ENCODE measurements at places on chromosomes 4 and X.
A peak's percentile ranks its signal among the peaks of the same experiment; 100 is the strongest.

GRCh38 chr4:66091786-66092185 lies 421.5 kb upstream of the EPHA5 start:
- DNase-seq: no peak

GRCh38 chrX:142251680-142252079 lies 46.6 kb upstream of the MAGEC2 start:
- no peak for DNase-seq

- DNase-seq: no peak
Observed at GRCh38 chrX:15384304-15384703, at the start of gene VEGFD. TSS of gene VEGFD (minus strand) at chrX:15384413. CDS start at chrX:15383946, 467 bp downstream.

DNA sequence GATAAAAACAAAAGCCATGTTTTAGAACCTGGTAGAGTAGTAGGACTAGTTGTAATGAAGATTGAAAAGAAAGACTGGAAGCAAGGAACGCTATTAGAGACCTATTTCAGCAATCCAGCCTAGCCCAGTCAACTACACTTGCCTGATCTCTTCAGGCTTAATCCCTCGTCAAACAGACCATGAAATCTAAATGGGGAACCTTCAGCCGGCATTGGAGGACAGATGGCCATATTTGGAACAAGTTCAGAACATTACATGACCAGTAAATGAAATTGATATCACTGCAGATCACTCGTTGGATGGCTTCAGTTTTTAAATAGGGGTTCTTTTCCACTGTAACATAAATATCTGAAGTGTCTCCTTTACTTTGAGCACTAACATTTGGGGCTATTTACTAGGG lies 84.8 kb upstream of the WDR44 start:
- no peak for DNase-seq

GRCh38 chr4:118981171-118981838 lies 92.7 kb downstream of the SYNPO2 start:
- no peak for DNase-seq

GRCh38 chr4:1557221-1557597 lies 126.9 kb downstream of the FAM53A start:
- DNase-seq: no peak

DNA sequence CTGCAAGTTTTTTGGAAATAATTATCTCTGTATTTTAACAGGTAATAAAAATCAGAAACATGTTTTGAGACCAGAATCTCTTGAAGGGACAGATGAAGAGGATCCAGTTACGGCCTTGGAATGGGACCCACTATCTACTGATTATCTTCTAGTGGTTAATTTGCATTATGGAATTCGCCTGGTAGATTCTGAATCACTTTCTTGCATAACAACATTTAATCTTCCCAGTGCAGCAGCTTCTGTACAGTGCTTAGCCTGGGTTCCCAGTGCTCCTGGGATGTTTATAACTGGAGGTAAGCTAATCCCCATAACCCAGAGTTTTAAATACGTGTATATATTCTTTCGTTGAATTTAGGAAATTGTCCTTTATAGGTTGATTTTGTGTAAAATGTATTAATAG lies 59.4 kb downstream of the WDR17 start:
- no peak for DNase-seq

DNA sequence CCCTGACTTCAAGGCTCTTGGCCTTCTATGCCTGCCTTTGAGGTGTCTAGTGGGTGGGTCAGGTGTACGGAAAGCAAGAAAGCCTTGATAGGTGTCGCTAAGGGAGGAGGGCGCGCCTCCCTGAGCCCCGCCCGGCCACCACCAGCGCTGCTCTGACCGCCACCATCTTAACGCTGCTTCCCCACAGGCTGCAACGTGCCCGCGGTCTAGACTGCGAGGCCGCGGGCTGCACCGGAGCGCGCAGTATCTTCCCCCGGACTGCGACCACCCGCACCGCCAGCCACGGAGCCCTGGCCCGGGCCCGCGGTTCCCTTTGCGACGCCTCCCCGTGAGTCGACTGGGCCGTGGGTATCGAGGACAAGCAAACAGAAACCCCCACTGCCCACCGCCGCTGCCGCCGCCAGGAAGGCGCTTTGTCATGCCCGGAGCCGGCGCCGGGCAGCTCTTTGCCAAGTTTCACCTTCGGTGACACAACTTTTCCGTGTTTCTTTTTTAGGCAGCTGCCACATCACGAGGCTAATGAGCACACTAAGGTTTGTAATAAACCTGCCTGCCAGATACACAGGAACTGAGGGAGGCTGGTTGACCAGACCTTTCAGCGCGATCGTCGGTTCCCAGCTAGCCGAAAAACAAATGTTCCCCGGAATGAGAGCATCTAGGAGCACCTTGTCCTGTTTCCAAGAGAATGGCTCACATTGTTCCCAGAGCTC lies 335.8 kb upstream of the F9 start:
- no peak for DNase-seq

DNA sequence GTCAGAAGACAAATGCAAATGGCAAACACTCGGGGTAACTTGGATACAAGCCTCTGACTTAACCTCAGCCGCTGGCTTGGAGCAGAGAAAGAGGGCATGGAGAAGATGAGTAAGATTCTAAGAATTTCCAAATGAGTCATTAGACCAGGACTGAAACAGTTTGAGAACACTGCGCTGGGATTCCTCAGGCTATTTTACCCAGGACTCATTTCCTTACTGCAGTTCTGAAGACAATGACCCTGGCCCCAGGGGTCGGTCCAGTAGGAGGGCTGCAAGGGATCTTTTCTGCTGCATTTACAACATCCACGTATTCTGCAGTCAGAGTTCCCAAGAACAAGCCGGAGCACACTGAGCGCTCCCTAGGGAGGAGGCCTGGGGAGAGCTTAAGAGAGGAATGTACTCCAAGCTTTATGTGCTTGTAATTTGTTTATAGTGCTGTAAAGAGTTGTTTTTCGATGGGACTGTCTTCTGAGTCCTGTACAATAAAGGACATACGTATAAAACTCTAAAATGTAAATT lies 27.3 kb upstream of the SORBS2 start:
- no peak for DNase-seq

- no peak for DNase-seq
Observed at GRCh38 chrX:41716767-41717473, 7.1 kb upstream of the GPR82 start.

- no peak for DNase-seq
Observed at GRCh38 chrX:1212532-1212931, at the start of gene CRLF2. TSS of gene CRLF2 (minus strand) at chrX:1212649. CDS start at chrX:1212634, 15 bp downstream.

DNA sequence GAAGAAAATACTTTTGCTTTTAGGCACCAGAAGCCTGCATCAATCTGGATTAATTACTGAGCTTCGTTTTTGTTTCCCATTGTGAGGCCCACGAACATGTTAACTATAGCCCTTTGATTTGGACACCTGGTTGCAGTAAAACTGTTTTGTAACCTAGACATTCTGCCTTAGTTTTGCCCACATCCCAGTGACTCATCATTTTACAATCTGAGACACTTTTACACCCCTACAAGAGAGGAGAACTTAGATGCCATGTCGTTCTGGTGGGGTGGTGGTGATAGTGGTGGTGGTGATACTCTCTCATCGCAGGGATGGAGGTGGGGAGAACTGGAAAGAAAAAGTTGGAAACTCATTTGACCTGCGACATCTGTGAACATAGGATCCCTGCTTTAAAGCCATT lies 1257.2 kb downstream of the ADGRL3 start:
- DNase-seq: no peak

DNA sequence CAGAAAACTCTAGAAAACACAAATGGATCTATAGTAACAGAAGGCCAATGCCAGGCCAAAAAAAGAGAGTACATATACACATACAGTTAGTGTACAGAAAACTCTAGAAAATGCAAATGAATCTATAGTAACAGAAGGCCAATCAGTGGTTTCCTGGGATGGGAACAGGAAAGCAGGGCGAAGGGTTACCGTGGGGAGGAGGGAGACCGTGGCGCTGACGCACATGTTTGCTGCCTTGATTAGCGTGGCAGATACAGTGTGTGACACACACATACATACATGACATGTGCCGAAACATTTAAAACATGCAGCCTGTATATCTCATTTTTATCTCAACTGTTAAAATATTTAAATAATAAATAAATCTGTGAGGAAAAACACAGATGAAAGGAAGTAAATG lies 14.7 kb downstream of the GAK start:
- no peak for DNase-seq

GRCh38 chrX:39152106-39152649 lies 350.9 kb downstream of the MID1IP1 start:
- DNase-seq: peak; percentile 5

GRCh38 chr4:136112116-136112515 lies 1420.2 kb downstream of the PCDH18 start:
- no peak for DNase-seq

DNA sequence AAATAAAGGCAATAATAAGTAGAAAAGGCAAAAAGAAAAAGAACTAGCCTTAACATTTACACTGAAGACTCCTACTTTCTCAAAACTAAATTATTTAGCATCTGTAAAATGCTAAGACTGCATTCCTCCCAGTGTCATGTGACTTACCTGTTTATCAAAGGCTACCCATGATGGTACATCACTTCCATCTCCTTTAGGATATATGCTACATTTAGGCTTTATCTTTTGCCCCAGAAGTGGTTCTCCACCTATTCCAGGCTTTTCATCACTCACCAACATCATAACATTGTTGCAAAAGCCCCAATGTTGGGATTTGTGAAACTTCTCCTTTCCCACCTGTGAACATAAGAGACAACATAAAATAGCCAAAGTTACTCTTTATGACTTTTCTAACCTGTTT lies 31.1 kb downstream of the EFHC2 start:
- no peak for DNase-seq

DNA sequence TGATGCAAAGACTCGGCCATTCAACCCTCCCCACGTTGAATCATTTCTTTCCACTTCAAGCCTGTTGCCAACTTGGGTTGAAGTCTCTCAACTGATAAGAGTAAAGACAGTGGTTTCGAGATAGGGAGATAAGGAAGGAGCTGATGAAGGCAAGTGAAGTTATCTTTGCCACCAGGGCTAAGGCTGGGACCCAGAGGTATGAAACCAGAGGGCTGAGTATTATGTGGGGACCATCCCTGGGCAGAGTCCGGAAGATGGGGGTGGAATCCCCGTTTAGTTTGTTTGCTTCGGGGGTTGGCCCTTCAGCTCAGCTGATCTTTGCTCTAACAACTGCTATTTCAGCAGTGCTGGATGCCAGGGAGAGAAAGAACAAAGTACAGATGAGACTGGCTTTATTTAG lies 2.3 kb upstream of the XPNPEP2 start:
- DNase-seq: no peak

GRCh38 chr4:132332932-132333723 lies 816.0 kb upstream of the PCDH10 start:
- DNase-seq: no peak

GRCh38 chr4:118076958-118077766 lies 42.9 kb downstream of the NDST3 start:
- no peak for DNase-seq

GRCh38 chr4:58093352-58093751 lies 983.2 kb upstream of the IGFBP7 start:
- no peak for DNase-seq

DNA sequence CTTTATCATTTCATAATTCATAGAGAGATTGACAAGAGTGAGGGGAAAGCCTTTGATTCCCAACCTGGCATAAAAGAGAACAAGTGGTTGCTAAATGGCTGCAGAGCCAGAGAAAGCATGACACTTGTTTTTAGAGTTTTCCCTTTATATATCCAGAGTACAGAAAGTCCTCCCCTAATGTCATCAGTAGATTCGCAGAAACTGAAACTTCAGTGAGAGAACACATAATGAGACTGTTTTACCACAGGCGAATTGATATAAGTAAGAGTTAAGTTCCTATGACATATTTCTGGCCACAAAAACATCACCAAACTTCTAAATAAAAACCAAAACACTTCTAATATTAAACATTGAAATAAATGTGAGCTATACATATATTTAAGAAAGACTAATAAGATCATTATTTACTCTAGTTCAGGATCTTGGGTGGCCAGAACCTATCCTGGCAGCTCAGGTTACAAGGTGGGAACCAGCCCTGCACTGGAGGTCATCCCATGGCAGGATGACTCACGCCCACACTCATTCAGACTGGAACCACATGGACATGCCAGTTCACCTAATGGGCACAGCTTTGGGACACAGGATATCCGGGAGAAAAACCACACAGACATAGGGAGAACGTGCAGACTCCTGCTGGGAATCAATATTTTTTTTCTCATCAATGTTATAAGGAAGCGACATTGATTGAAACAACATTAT lies 35.5 kb downstream of the NWD2 start:
- no peak for DNase-seq

DNA sequence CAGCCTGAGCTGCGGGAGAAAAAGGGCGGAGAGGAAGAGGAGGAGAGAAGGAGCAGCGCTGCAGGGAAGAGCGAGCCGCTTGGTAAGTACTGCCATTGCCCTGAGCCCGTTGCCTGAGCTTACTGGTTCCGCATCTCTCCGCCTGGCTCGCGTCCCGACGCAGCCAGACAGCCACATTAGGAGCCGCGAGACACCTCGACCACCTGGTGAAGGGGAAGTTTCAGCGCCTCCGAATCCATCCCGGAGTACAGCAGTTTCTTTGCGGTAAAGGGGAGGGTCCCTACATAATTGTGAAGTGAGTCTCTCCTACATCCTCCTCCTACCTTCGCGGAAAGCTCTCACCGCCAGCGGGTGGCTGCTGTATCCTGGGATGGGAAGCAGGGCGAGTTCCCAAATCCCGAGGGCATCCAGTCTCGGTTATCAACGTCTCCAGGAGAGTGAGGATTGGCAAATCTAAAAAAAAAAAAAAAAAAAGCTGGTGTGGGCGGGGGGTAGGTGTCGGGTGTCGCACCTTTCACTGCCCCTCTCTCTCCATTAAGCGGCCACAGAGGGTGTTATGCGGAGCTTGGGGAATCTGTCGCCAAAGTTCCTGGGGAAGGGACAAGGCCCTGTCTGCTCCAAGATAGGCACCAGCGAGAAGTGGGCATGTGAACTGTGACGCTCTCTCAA lies 7.9 kb downstream of the TBX22 start:
- no peak for DNase-seq

DNA sequence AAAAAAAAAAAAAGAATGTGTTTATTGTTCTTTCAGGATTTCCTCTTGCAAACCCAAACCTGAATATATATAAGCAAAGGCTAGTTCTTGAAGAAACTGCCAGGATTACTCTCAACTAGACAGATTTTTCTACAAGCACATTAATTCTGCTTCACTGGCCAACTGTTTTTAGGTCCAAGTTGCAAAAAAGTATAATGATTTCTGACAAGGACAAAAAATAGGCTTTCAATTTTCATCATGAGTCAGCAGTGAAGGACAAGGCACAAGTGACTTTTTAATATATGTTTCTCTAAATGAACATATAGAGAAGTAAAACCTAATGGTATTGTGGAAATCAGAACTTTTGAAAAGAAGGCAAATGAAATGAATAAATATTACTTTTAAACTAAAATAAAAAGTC lies 73.7 kb downstream of the ELOVL6 start:
- no peak for DNase-seq

DNA sequence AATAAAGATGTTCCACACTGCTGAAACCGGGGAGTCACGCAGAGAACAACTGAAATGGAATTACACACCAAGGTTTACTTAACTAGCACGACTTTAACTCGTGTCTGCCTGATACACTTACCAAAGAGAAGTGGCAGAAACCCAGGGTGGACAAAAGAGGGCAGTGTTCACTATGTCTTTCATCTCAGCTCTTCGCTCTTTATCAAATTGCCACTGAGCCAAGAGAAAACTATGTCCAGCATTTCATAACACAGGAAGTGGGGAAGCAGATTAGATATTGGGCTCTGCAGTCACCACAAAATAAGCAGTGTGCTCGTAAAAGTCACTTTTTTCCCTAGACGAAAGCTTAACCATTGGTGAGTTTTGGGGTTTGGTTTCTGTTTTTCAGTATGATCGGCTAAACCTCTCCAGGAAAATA lies 155.7 kb downstream of the CHIC2 start:
- DNase-seq: no peak
